Mesenchymal stem cell (in vitro differentiated cells and primary cell): ENCODE measurements at places on chromosomes 5 and 9.

GRCh38 chr5:10306806-10307205 is 896 bp downstream of the CMBL start:
- DNase-seq = no peak

- DNase-seq = no peak
Measured at GRCh38 chr5:100697970-100698369, 162.8 kb downstream of the FAM174A start.

DNA sequence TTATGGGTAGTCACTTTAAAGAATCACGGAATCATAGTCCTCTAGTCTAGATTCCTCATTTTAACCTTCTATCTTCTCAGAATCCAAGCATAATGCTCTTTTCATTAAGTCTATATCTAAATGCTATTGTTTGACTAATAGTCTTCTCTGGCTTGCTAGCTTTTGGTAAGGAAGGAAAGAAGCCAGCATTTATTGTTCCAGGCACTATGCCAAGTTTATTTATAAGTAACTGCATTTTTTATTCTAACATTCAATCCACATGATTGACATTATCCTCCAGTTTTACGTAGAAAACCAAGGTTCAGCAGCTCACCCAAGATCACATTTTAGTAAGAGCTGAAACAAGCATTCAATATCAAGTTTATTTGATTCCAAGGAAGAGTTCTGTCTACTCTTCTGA is 254.2 kb downstream of the SAXO1 start:
- DNase-seq = no peak

DNA sequence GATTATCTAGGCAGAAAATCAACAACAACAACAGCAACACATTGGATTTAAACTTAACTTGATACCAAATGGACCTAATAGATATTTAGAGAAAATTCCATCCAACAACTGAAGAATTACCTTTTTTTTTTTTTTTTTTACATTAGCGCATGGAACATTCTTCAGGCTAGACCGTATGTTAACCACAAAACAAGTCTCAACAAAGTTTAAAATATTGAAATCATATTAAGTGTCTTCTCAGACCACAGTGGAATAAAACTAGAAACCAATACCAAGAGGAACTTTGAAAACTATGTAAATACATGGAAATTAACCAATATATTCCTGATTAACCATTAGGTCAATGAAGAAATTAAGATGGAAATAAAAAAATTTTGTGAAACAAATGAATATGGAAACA is 315.8 kb downstream of the CSNK1G3 start:
- no peak for DNase-seq

- no peak for DNase-seq
Measured at GRCh38 chr9:126796758-126797157, 8.1 kb upstream of the ZBTB43 start.
